ENCODE measurements at places on chromosomes 2 and 18.

- DNase-seq, result no peak
These were observed 113.0 kb downstream of the DYSF start for GRCh38 chr2:71566372-71566771.

DNA sequence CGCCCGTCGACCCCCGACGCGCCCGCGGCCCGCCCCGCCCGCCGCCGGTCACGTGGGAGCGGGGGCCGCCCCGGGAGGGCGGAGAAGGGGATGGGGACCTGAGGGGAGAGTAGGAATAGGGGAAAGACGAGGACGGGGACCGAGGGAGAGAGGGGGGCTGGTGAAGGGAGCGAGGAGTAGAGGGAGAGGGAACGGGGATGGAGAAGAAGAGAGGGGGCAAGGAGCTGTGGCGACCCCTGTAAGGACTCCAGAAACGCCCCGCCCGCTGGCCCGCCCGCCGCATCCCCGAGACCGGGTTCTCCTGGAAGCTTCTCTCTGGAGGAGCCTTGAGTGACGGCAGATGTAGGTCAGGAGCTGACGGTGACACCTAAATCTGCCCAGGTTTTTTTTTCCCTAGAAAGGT lies 615 bp downstream of the ADNP2 start:
- DNase-seq, result no peak

DNA sequence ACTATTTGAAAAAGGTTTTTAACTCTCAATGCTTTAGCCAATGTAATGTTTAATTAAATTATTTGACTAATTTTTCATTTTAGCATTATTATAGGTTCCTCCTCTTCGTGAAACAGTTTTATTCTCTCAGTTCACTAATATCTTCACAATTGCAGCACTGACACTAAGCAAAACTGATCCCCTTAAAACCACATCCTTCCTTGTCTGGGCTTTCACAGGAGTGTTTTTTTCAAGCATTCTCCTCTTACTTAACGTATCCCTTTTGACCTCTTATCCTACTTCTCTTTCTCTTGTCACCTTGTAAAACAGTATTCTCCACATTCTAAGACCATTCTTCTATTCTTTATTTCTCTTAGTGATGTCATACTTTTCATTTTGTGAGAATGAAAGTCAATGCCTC lies 112.8 kb downstream of the DSC3 start:
- no peak for DNase-seq

- no peak for DNase-seq
These were observed 3.5 kb downstream of the WDR54 start for GRCh38 chr2:74424995-74425406.

DNA sequence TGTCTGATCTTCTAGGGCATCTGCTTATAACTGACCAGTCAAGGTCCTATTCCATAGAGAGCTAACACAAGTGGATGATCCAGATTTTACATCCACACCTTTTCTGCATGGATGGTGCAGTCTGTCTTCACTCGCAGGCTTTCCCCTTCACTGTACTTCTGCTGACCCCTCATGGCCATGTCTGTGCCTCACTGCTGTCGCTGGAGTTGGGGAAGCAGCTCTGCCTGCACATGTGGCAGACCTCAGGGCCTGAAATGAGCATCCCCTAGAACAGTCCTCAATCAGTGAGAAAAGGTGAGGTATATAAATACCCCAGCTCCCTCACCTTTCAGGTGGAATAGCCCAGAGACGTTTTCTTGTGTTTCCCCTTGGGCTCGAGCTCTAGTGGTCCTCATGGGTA lies 233.8 kb downstream of the ANKRD36B start:
- DNase-seq, result no peak

DNA sequence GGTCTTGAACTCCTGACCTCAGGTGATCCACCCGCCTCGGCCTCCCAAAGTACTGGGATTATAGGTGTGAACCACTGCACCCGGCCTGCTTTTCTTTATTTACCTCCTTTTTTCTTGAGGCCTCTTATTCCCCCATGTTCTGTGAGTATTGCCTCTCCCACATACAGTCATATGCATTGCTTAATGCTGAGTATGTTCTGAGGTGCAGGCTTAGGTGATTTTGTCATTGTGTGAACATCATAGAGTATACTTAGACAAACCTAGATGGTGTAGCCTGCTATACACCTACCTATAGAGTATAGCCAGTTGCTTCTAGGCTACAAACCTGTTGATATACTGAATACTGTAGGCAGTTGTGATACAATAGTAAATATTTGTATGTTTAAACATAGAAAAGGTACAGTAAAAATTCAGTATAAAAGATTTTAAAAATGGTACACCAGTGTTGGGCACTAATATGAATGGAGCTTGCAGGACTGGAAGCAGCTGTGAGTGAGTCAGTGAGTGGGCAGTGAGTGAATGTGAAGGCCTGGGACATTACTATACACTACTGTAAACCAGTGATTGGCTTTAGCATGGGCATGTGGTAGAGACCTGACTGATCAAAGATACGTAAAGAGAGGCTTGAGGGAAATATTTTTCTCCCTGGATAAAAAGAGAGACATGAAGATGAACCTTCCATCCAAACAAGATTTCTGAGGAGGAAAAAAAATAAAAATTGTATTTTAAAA lies 17.6 kb downstream of the SLC39A10 start:
- no peak for DNase-seq

- DNase-seq, result no peak
These were observed 9.1 kb downstream of the AGXT start for GRCh38 chr2:240877460-240878340.

DNA sequence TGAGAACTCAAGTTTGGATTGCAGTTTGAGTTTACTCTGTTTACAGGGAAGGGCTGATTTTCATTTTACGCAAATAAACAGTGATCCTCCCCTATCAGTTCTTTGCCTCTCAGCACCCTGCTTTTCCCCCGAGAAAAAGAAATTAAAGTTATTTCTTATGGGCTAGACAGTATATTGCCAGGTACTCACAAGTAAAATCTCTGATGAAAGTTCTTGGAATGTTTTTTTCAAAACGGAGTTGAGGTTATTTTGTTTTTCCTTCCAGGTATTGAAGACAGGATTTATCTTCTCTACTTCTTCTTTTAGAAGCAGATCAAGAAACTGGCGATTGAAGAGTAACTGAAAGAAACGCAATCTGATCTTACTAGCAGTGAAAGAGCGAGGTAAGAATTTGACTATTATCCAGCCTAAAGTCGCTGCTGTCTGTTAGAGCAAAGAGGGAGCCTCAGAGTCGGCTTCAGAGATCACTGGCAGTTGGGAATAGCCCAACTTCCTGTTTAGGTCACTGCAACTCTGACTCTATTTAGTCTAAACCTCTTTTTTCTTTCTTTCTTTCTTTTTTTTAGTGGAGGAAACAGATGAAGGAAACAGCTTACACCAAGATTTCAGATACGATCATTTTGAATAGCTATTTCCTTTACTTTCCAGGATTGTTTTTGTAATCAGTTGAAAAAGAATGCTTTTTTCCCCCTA lies at the start of gene TFPI:
Gene TFPI (minus strand): TSS at position 425 of the 693 bp plus-strand sequence. CDS start 50,667 bp downstream, outside the sequence.
- DNase-seq, result no peak

GRCh38 chr2:101478181-101479001 lies 3.5 kb upstream of the RFX8 start:
- no peak for DNase-seq

DNA sequence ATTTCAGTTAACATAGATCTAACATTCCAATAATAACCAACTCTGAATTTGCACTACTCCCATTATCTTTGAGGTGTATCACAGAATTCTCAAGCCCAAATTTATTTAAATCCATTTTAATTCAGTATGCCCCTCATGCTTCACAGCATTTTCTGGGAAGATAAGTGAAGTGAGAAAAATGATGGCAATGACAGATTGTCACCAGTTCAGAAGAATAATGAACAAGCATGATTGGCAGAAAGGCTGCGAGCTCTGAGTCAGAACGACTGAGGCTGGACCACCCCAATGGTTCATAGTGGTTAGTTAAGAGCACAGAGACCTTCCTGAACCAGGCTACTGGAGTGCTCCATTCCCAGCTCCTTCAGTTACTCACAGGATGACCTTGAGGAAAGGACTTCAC lies 4.9 kb downstream of the SPRED2 start:
- DNase-seq, result no peak

DNA sequence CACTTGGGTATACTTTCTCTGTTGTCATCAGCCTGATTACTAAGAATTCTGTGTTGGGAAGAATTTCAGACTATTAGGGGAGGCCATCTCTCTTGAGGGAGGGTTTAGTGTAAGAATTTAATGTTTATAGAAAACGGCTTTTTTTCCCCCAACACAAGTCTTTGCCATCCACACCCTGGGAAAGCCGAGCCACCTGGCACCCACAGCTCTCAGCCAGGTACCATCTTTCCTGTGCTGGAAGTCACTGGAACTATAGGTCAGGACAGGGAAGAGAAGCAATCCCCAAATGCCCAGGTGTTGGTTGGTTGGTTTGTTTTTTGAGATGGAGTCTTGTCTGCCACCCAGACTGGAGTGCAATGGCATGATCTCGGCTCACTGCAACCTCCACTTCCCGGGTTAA lies 155.1 kb downstream of the SMAD7 start:
- DNase-seq, result no peak

- DNase-seq, result no peak
These were observed 29.5 kb downstream of the SCN2A start for GRCh38 chr2:165268754-165269153.

DNA sequence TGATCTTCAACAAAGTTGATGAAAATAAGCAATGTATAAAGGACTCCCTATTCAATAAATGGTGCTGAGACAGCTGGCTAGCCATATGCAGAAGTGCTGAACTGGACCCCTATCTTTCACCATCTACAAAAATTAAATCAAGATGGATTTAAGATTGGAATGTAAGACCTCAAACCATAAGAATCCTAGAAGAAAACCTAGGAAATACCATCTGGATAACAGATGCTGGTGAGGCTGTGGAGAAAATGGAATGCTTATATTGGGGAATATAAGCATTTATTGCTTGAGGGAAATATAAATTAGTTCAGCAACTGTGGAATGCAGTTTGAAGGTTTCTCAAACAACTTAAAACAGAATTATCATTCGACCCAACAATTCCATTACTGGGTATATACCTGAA lies 89.6 kb downstream of the GCA start:
- DNase-seq, result no peak

DNA sequence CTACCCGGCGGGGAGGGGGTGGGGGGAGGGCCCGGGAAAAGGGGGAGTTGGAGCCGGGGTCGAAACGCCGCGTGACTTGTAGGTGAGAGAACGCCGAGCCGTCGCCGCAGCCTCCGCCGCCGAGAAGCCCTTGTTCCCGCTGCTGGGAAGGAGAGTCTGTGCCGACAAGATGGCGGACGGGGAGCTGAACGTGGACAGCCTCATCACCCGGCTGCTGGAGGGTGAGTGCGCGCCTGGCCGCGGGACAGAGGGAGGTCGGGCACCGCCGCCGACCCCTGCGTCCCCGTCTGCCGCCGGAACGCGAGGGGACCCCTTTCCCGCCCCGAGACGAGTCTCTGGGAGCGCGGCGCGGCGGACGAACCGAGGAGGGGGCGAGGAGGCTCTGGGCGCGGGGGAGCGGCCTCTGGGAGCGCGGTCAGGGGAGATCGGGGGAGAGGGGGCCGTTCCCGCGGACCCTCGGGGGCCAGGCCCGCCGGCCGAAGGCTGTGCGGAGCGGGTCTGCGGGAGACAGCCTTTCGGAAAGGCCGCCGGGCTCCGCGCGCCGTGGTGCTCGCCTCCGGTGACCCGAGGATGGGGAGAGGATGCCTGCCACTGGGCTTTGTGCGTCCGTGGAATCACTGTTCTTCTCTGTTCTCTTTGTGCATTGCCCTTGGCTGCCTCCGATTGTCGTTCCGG lies 463 bp downstream of the PPP1CB start:
- DNase-seq, result no peak

DNA sequence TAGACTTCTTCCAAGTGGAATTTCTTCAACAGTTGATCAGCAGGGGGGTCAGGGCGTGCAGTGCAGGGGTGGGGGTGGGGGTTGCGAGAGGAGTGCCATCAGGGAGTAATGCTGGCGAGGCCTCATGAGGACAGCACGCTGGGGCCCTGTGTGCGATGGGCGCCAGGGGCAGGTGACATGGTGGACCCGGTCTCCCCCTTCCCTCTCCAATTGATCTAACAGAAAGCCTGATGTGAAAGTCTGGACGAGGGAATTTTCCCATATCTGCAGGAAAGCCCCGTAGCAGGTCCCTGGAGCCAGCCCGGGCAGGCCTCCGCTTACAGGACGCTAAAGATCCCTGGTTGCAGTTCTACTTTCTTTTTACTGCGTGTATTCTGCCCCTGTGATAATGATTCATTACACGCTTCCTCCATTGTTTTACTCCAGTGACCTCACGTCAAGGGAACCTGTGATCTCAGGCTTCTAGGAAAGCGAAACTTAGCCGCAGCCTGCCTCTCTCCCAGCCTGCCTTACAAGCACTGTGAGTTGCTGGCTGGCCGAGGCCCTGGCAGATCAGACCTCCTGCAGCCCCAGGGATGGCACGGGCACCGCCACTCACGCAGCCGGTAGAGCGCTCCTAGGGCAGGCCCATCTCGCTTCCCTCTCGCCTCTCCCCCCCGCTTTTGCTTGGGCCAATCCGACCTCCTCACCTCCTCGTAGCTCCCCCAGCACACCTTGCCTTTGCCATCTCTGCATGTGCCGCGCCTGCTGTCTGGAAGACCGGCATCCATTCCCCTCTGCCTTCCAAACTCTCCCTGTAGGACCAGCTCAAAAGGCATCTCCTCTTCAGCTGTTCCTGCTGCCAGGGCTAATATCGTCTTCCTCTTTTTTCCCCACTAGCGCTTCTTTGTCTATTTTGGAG lies 19.2 kb downstream of the NEURL3 start:
- peak; percentile 87 for DNase-seq

- no peak for DNase-seq
These were observed 57.3 kb upstream of the ZDBF2 start for GRCh38 chr2:206217166-206217565.

GRCh38 chr2:195392446-195393336 lies 264.3 kb upstream of the SLC39A10 start:
- no peak for DNase-seq

- peak; percentile 22 for DNase-seq
These were observed 70.3 kb downstream of the HAUS1 start for GRCh38 chr18:46174342-46175041.

- DNase-seq, result no peak
These were observed 17.8 kb downstream of the IL1F10 start for GRCh38 chr2:113085542-113085941.

GRCh38 chr2:214519258-214519818 lies 108.5 kb downstream of the VWC2L start:
- DNase-seq, result no peak

DNA sequence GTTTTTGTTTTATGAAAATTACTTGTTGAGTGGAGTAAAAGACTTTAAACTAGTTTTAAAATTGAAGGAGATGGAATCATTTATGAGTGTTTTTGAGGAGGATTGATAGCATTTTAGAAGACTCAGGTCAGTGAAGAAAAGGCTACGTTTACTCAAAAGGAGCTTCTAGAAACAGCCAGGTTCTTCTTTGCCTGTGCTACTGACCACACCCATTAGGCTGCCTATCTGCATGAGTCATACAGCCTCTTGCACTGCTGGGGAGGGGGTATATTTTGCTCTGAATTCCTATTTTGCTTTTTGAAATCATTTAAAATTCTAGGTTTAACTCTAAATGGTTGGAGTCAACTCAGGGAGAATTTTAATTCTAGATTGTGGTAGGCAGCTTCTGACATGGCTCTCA lies 22.3 kb downstream of the EFEMP1 start:
- DNase-seq, result no peak

GRCh38 chr2:225040142-225040541 lies 2.1 kb downstream of the DOCK10 start:
- no peak for DNase-seq
